ENCODE measurements at places on chromosomes 5 and 9.

DNA sequence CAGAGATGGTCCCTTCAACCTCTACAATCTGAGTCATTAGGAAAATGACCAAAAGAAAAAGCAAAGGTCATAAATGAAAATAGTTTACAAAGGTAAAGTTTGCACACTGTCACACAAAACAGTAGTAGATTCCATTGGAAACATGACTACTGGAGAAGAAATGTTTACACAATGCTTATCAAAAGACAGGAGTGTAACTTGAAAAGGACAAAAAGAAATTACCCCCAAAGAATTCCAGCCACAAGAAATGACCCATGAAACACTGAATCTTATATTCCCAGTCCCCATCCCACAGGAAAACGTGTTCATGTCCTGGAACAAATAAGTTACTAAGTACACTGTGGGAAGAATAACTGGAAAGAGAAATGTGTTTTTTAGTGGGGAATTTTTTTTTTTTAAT is 385.1 kb downstream of the SEMA5A start:
- no peak for DNase-seq

GRCh38 chr9:33166231-33167083 is 679 bp downstream of the B4GALT1 start:
- no peak for DNase-seq

DNA sequence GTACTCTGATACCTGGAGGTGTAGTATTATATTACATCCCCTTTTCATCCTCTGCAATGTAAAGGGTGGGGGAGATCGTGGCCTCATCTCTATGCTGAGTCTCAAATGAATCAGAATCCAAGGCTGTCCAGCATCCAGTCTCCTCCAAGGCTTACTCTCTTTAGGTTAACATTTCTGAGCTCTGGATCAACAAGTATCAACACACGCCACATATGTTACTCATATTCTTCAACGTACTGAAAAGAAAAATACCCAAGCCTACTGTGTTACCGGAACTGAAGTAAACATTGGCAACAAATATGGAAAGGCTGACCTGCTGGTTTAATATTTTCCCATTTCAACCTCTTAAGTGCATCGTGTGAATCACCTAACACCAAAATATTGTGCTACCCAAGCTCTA is 241.8 kb downstream of the GAS1 start:
- DNase-seq = no peak

DNA sequence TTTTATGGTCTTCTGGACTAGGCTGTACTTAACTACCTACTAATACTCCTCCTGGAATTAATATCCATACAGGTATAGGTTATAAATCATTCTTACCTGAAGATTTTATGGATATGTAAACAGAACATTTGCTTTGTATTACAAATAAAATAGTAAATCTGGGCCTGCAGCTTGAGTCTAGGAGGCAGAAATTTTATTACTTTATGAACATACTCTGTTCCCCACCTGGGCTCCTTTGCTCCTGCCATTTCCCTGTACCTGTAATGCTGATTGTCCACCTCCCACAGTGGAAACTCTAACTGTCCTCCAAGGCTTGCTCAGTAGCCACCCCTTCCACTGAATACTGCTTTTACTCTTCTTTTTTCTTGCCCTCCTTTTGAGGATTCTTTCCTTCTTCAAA is 108.0 kb downstream of the PAM start:
- DNase-seq = no peak

DNA sequence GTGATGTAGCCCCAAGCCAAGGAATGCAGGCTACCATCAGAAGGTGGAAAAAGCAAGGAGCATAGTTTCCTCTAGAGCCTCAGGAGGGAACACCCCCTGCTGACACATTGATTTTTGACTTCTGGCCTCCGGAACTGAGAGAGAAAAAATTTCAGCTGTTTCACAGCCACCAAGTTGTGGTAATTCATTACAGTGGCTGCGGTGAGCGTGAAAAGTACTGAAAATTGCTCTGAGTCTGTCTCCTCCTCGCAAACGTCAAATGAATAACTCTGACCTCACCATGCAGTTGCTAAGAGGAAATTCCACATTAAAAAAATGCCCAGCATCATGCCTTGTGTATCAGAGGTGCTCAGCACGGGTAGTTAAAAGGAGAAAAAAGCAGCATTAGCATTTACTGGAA is 277.9 kb upstream of the MSX2 start:
- DNase-seq = no peak

- no peak for DNase-seq
Observed at GRCh38 chr5:113296676-113297075, 138.1 kb downstream of the TSSK1B start.

- no peak for DNase-seq
Observed at GRCh38 chr9:128828719-128829452, 708 bp downstream of the SPOUT1 start.

- no peak for DNase-seq
Observed at GRCh38 chr9:96721731-96722429, 56.0 kb downstream of the ZNF510 start.

- DNase-seq = no peak
Observed at GRCh38 chr9:73080110-73080694, 71.5 kb upstream of the ANXA1 start.

GRCh38 chr5:135051872-135052271 is 17.8 kb upstream of the PITX1 start:
- DNase-seq = no peak

GRCh38 chr5:180343110-180343830 is 9.9 kb downstream of the GFPT2 start:
- no peak for DNase-seq

GRCh38 chr5:17087035-17087434 is 130.4 kb upstream of the BASP1 start:
- no peak for DNase-seq

- no peak for DNase-seq
Observed at GRCh38 chr5:149472399-149472798, 78.8 kb downstream of the CSNK1A1 start.

GRCh38 chr9:131635285-131635684 is 90.0 kb downstream of the PRRT1B start:
- DNase-seq = peak; percentile 58

DNA sequence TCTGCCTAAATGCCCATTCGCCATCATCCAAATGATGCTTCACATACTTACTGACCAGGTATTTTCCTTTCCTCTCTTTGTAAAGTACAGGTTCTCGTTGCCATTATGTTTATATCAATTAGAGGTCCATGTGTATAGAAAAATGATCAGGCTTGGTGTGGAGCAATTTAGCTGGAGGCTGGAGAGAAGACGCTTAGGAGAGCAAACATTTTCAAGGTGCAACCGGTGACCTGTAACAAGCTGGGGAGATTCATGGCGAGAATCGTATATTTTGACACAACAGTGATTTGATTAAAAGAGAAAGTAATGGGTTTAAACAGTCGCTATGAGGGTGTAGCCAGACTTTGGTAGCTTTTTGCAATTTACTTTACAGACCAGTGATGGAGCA is 170.9 kb upstream of the TBCA start:
- DNase-seq = no peak

DNA sequence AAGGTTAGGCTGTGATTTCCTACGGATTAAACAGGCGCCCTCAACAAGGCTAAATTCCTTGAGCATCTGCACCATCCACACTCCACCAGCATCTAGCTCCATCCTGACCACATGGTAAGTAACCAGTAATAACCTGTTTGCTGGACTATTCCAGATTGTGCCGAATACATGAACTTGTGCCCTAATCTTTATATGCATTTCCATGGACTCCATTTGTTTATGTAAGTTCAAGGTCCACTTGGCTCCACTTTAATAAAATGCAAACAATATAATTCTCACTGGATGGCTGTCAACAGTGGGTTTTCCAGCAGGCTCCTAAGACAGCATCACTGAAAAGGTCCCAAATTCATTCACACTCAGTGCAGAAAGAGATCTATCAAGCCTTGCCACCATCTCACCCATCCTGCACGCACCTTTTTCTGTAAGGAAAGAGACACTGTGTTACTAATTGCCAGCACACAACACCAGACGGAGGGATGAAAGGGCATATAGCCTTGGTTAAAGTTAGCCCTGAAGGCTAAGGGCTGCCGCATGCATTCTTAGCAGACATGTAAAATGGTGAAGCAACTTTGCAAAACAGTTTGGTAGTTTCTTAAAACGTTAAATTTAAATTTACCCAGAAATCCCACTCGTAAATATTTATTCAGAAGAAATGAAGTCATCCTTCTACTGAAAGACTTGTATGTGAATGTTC is 88.7 kb downstream of the GLIS3 start:
- no peak for DNase-seq

GRCh38 chr5:138369706-138370105 is 17.2 kb downstream of the KDM3B start:
- DNase-seq = no peak

GRCh38 chr5:73596705-73597328 is 29.2 kb upstream of the ARHGEF28 start:
- DNase-seq = no peak

DNA sequence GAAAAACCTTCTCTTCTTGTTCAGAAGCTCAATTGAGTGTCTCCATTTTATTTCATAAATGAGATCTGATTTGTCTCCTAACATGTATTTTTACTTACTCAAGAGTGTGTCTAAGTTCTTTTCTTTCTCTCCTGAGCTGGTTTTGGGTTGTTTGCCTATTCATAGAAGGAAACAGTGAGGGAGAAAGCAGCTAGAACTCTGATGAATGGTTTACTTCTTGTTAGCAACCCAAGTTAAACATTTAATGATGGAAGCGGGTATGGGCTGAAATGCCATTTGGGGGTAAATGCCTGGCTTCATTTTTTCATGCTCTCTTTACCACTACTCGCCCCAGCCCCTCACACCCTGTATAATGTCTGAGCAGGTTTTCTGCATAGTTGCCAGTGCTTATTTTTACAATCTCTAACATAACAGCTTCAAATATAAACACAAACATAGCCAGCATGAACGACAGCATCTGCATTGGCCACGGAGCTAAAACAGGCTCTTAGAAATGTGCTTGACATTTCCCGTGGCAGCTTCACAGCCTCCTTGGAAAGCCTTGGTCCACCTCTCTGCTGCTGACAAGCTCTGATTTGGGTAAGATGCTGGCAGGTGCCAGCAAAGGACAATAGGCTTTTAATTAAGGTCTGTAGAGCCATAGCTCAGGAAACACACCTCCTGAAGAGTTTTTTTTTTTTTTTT is 321.1 kb downstream of the ARHGEF28 start:
- DNase-seq = no peak

- DNase-seq = no peak
Observed at GRCh38 chr5:172953776-172954675, 5.2 kb upstream of the RPL26L1 start.

DNA sequence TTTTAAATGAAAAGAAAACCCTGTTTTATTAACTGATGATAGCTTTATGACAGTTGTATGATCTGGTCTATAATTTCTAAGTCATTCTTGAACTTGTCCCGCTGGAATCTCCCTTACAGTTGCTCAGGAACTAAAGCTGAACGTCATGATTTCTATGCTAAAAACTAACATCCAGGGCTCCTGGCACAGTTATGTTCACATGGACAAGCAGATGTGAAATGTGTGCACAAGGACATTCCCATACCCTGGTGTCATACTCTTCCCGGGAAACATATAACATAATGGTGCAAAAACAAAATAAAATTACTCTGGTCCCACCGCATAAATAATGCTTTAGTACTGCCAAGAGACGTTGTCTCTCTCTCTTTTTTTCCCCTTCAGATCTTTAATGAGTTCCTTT is 134.9 kb downstream of the PRDM6 start:
- DNase-seq = no peak

- no peak for DNase-seq
Observed at GRCh38 chr9:78612091-78612490, 315.2 kb downstream of the PSAT1 start.

- DNase-seq = no peak
Observed at GRCh38 chr9:34650816-34651215, 1.2 kb upstream of the IL11RA start.

- DNase-seq = peak; percentile 18
Observed at GRCh38 chr5:150560401-150561191, 52.7 kb downstream of the NDST1 start.

- no peak for DNase-seq
Observed at GRCh38 chr9:108547411-108548135, 308.2 kb downstream of the ACTL7B start.

GRCh38 chr9:128762671-128763449 is 8.9 kb downstream of the ZER1 start:
- no peak for DNase-seq

DNA sequence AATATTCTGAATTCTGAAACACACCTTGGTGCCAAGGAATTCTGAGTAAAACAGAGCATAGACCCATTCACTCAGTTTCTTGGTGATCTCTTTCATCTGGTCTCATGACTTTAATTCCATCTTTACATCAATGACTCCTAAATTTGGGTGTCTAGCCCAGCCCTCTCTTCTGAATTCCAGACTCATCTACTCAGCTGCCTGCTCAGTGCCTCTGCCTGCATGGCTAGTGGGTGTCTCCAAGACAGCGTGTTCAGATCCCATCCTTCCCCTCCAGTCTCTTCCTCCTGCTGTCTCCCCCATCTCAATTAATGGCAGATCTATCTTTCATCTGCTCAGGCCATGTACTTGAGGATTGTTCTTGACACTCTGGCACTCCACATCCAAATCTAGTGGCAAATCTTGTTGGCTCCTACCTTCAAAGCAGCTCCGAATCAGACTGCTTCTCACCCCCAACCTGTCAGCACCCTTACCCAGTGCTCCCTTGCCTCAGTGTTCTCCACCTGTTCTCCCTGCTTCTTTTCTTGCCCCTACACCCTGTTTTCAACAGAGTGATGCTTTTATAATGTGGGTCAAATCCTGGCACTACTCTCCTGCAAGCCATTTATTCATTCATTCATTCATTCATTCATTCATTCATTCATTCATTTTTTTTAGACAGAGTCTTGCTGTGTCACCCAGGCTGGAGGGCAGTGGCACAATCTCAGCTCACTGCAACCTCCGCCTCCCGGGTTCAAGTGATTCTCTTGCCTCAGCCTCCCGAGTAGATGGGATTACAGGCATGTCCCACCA is 5.3 kb downstream of the CAVIN4 start:
- no peak for DNase-seq

DNA sequence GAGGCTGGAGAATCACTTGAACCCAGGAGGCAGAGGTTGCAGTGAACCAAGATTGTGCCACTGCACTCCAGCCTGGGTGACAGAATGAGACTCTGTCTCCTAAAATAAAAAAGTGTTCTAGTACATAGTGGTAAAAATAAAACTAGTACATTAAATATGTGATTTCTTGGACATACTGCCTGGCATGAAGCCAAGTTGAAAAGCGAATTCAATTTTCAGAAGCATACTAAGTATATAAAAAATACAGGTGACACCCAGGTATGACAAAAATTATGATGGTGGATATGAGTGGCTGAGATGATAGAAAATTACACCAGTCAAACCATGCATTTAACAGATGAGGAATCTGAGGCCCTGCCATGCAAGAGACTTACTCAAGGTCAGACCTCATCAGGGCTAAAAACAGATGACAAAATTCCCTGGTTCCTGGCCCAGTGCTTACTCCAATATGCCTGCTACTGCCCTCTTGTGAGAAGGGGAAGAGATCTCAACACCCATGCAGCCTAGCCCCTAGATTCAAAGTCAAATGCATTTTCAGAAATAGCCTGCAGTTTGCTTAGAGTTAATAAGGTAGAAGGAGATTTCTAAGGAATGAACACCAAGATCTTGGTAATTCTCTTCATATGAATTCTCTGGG is 46.6 kb upstream of the GNPDA1 start:
- no peak for DNase-seq

All from esophagus squamous epithelium (tissue), 5 donors.